COR-L47 (cell line): ENCODE measurements at places on chromosomes 3 and 15.

GRCh38 chr3:72296477-72297111, 511.6 kb upstream of the PROK2 start:
- no peak for DNase-seq

DNA sequence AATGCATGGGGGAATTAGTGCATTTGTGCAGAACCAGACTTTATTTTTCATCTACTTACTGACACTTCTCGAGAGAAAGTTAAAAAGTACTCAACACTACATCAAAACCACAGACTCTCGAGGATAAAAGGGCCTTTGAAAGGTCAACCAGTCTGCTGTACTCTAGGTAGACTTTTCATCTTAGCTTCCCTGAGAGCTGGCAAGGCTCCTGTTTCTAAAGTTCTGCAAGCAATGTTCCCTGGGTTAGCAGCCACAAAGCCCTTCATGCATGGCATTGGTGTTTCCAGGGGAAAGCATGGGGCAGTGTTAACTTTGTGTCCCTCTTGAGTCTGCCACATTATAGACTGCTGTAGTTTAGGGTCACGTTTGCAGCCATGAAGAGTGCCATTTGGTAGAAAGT, 106.4 kb upstream of the PFN2 start:
- DNase-seq = no peak

DNA sequence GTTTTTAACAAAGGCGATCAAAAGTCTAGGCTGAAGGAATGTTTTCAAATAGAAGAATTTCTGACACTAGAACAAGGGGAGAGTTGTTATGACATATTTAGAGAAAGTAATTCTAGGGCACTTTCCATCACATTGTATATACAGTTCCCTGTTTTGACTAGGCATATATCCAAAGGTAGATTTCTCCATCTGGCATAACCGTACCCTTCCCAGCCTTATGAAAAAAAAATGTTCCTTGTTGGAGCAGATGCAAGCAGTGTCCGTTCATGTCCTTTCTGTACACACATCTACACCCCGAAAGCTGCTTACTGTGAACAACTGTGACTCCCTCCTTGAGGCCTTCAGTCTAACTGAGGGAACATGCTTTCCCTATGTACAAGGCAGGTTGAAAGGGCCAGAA, 271.7 kb upstream of the GBE1 start:
- DNase-seq = no peak

DNA sequence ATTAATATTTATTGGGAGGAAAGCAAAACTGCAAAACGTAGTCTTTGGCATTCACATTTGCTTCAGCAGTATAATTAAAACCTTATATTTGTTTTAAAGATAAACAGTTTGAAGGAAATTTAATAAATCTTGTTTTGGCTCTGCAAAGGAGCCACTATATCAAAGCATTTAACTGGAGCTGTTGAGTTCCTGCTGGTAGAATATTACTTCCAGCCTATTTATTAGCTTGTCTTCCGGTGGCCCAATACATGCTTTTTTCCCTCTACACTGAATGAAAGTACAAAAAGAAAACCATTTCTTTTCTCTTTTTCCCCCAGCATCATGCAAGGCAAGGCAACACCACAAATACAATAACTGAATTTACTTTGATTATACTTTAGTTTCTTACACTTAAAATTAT, 26.3 kb downstream of the SPTSSB start:
- DNase-seq = no peak

DNA sequence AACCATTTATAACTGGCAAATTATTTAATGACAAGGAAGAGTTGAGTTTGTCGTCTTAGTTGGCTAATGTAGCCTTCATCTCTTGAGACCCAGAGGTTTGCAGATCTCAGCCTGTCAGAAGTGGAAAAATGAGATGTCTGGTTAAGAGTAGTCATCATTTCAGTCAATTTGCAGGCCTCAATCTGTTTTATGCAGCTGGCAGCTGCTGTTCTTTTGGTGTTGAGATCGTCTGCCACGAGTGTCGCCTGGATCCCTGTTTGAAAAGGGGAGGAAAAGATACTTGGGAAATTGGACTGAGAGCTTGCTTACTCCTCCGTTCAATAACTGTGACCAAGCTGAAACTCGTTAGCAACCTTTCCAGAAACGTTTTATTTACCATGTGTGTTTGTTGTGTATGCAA, 2.3 kb downstream of the PHLDB2 start:
- no peak for DNase-seq

- no peak for DNase-seq
These were observed 99.3 kb upstream of the SLC24A5 start for GRCh38 chr15:48021336-48022086.

DNA sequence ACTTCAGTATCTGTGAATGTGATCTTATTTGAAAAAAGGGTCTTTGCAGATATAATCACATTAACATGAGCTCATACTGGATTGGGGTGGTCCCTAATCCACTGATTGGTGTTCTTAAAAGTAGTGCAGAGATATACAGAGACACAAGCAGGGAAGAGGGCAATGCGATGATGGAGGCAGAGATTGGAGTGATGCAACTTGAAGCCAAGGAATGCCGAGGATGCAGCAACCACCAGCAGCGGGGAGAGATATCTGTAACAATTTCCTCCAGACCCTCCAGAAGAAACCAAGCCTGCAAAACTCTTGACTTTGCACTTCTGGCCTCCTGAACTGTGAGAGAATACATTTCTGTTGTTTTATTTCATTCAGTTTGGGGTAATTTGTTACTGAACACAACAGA, 171.0 kb upstream of the MBNL1 start:
- no peak for DNase-seq

DNA sequence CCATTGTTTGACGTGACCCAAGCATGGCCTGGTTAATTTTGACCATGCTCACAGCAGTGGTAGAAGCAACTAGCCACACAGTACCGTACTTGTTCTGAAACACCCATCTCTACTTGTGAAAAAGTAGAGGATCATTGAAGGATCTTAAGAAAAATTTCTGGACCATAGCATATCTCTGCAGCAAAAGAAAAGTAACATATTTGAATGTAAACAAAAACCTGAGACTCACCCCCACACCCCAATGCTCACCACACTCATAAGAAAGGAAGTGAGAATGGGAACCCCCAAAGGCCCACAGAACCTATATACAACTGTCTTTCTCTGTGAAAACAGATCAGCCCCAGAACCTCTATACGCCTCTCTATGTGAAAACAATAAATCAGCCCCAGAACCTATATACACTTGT, 33.8 kb upstream of the TFRC start:
- no peak for DNase-seq

DNA sequence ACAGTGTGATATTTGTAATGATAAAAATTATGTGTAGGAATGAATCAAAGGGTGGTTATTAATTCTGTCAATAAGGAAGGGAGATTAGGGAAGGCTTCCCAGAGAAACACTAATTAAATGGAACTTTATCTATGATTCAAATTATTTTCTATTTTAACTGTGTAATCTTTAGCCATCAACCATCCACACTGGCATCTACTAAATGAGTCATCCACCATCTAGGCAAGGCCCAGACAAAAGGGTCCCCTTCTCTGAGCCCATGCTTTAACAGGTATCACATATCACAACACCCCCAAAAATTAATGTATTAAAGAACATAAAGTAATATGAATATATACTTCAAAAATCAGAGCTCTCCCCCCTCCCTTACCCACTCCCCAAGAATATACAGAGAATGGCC, 19.9 kb upstream of the TPM1 start:
- DNase-seq = no peak

DNA sequence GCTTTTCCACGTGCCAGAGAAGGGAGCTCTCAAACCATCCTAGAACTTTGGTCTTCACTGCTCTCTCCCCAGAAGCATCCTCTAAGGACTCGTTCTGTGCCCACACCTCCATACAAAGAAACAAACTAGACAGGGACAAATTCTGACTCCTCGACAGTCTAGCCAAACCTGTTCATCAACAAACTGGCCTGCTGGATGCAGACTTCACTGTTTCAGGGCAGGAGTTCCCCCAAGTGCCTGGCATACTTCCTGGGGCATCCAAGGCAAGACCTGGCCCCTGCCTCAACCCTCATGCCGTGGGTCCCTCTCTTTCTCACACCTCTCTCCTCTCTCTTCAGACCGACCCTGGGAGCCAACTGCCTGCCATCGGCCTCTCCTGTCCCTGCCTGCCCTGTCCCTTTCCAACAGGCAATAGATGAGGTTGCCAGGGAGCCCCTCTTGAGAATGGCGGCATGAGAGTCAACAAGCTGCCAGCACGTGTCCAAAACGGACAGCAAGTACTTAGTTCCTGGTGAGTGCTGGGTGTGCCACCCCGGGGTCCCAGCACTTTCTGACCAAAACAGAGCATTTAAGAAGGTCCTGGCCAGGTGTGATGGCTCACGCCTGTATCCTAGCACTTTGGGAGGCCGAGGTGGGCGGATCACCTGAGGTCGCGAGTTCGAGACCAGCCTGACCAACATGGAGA, 79.1 kb upstream of the HES1 start:
- no peak for DNase-seq

GRCh38 chr3:45486136-45486535, 97.8 kb downstream of the LARS2 start:
- no peak for DNase-seq

- DNase-seq = no peak
These were observed 116.9 kb downstream of the GADL1 start for GRCh38 chr3:30777426-30778113.

DNA sequence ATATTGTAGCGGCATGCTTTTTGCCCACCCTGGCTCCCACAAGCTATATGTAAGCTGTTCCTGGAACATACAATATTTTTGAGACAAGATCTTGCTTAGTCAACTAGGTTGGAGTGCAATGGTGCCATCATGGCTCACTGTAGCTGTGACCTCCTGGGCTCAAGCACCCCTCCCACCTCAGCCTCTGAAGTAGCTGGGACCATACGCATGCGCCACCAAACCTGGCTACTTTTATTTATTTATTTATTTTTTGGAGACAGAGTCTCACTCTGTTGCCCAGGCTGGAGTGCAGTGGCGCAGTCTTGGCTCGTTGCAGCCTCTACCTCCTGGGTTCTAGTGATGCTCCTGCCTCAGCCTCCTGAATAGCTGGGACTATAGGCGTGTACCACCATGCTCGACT, 6.7 kb upstream of the SQOR start:
- DNase-seq = no peak

GRCh38 chr3:37849146-37849923, 12.3 kb upstream of the CTDSPL start:
- no peak for DNase-seq

DNA sequence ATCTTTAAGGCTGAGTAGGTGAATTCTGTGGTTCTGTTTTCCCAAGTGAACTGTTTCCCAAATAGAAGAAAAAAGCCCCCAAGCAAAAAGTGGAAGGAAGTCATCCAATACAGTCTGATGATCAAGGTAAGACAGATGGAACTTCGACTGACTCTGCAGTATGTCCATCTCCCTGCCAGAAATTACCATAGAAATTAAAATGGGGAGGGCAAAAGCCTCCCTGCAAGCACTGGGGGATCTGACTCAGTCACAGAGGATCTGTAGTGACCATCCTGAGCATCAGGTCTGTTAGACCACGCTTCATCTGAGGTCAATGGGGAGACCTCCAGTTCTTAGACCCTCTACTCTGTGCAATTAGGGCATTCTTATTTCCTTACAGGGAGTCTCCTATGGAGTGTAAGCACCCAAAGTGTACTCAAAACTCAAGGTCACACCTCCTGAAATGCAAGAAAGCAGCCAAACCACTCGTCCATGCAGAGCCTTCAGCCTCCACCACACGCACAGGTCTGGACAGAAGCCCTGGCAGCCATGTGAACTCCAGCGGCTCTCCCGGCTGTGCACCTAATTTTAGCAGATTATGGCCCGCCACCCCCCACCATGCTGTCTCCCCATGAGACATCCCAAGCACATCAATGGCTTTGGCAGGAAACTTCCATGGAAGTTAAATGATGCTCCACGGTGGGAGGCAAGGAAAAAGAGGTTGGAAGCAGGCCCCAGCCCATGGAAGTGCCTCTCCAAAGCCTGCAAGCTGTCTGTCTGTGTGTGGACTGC, 348.7 kb downstream of the NTRK3 start:
- no peak for DNase-seq

GRCh38 chr3:127590282-127590592, 296 bp downstream of the TPRA1 start:
- DNase-seq = no peak

- no peak for DNase-seq
These were observed 74.0 kb downstream of the RBMS3 start for GRCh38 chr3:29354894-29355293.

- DNase-seq = no peak
These were observed 6.8 kb downstream of the GDPGP1 start for GRCh38 chr15:90240856-90241255.

DNA sequence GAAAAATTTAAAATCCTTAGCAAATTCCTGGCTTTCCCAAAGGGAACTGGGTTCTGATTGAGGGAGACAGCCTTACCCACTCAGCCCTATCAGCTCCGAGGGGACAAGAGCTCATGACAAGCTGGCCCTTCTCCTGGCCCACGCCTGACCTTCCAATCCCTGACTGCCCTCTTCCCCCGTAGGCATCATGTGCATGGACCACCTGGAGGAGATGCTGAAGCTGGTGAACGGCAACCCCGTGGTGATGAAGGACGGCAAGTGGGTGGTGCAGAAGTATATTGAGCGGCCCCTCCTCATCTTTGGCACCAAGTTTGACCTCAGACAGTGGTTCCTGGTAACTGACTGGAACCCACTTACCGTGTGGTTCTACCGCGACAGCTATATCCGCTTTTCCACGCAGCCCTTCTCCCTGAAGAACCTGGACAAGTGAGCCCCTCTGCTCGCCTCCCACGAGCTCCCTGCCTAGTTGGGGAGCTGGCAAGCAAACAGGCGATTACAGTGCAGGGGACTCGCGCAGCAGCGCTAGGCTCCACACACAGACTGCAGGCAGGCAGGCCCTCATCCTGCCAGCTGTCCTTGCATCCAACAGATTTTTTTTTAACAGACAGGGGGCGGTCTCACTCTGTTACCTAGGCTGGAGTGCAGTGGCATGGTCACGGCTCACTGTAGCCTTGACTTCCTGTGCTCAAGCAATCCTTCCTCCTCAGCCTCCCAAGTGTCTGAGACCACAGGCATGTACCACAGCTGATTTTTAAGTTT, 16.8 kb downstream of the RPUSD3 start:
- no peak for DNase-seq

GRCh38 chr15:52481915-52482314, 46.8 kb downstream of the MYO5A start:
- DNase-seq = no peak

GRCh38 chr3:16329036-16329825, 64.2 kb downstream of the OXNAD1 start:
- no peak for DNase-seq

DNA sequence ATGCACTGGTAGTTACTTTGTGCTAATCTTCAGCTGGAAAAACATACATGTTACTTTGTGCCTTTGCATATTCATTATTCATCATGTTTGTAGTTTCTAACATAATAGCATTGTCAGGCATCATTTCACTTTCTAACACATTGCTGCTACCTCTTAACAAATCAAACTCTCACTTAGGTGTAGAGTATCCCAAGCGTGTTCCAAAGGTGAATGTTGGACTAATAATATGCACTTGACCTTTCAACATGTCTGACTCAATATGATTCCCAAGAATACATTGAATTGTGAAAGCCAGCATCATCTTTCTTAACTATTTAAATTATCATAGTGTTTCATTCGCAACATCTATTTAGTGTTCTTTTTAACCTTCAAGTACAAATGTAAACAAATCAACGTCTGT, 211.6 kb downstream of the BBX start:
- DNase-seq = no peak
